ENCODE measurements at places on chromosomes 1 and 21.

- DNase-seq, result no peak
Measured at GRCh38 chr1:212520299-212520698, 87.6 kb downstream of the NENF start.

DNA sequence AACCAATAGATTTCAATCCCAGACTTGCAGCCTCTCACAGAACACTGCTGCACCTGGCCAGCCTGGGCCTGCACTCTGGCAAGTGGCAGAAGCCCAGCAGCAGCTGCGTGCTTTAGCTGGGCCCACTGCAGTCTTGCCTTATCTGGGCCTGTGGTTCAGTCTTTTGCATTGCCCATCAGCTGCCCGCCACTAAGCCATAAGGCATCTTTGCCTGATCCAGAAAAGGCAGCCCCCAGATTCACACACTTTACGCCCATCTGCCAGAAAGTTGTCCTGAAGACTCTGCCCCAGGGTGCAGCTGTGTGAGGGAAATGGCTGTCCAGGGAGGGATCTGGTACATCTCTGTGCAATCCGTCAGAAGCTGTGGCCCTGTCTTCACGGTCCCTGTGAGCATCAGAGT, 217.0 kb downstream of the DNAH14 start:
- DNase-seq, result no peak

GRCh38 chr21:16427587-16428087, 697.9 kb downstream of the USP25 start:
- DNase-seq, result no peak

GRCh38 chr1:223482132-223482531, 88.9 kb downstream of the CCDC185 start:
- no peak for DNase-seq

- DNase-seq, result peak; percentile 9
Measured at GRCh38 chr1:211260141-211261107, 1.3 kb downstream of the RCOR3 start.

DNA sequence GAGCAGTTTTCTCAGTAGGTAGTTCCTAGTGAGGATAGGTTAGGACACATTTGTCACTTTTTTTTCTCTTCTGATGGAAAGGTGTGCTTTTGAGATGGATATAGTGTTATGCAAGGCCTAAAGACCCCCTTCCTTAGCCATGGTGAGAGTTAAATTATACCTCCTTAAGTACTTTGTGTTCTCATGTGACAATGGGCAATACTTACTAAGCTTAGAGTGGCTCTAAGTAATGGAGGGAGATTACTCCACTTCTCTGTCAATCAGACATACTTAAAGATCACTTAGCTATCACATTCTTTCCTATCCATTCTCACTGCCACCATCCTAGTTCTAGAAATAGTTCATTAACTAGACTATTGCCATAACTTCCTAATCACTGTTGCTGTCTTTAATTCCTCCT, 265.6 kb downstream of the PBX1 start:
- DNase-seq, result no peak

GRCh38 chr21:45168522-45168921, 94.1 kb downstream of the ADARB1 start:
- no peak for DNase-seq

DNA sequence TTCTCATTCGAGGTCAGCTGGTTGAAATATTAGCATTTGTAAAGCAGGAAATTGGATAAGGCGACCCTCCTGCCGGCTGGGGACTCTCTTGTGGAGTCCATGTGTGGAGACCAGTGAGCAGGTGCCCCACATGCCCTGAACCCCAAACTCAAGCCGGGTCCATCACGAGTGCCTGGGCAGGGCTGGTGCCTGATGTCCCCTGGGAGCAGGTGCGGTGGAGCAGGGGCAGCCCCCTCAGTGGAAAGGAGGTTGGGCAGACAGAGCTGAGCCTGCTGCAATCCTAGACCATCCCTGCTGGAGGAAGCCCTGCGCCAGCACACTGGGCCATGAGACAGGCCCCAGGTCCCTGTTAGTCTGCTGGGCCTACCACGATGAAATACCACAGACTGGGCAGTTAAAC, 395.6 kb downstream of the NPHP4 start:
- no peak for DNase-seq

DNA sequence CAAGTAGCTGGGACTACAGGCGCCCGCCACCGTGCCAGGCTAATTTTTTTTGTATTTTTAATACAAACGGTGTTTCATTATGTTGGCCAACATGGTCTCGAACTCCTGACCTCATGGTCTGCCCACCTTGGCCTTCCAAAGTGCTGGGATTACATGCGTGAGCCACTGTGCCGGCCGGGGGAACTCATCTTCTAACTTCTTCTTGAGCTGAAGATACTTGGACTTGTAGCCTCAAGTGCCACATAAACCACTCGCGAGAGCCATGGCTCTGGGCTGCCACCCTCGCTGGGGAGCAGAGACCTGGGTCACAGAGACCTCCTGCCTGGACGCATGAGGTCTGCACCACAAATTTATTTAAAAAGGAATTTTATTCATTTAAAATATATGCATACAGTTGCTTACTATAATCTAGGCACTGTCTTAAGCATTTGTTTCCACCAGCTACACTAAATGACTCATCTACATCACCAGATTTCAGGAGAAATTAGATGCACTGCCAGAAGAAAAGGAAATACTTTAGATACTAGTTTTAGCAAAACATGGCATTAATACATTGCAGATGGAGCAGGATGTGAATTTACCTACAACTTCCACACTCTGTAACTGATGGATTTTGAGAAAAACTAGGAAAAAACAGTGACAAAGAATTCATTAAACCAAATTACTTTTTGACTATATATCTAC, 29.9 kb upstream of the PUM1 start:
- no peak for DNase-seq

- DNase-seq, result no peak
Measured at GRCh38 chr1:170885551-170885950, 49.8 kb upstream of the MROH9 start.
